ENCODE measurements at places on chromosomes 3 and 15.

- DNase-seq: no peak
These were observed 467.3 kb downstream of the SHQ1 start for GRCh38 chr3:72380711-72381493.

DNA sequence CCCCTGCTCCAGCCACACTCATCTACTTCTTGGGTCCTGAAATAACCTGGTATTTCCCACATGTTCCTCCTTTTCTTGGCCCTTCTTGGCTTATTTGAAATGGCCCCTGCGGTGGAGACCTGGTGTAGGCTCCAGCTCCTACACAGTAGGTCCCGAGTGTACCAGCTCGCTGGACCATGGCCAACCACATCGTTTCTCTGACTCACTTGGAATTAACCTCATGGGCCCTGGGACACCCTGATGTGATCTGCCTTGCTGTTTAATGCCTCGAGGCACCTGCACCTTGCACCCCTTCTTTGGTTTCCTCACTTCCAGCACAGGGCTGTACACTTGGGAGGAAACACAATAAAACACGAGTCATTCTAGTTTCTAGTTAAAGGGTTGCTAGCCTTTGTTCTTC is 60.3 kb downstream of the FEM1B start:
- no peak for DNase-seq

- no peak for DNase-seq
These were observed 56.7 kb upstream of the CNTN4 start for GRCh38 chr3:2041931-2042330.

GRCh38 chr3:159964166-159964973 is 24.3 kb upstream of the IL12A start:
- DNase-seq: peak; percentile 64

- DNase-seq: peak; percentile 16
These were observed 147.6 kb downstream of the IL20RB start for GRCh38 chr3:137105277-137105977.

GRCh38 chr3:1469248-1469647 is 376.4 kb downstream of the CNTN6 start:
- no peak for DNase-seq

- peak; percentile 79 for DNase-seq
These were observed 89.2 kb upstream of the MEF2A start for GRCh38 chr15:99476413-99477222.

- DNase-seq: no peak
These were observed 104.6 kb downstream of the ZIC1 start for GRCh38 chr3:147513785-147514184.

GRCh38 chr3:69107841-69108240 is 14.6 kb downstream of the LMOD3 start:
- DNase-seq: no peak

- DNase-seq: no peak
These were observed 201.8 kb downstream of the CACNA2D3 start for GRCh38 chr3:54324103-54324502.

DNA sequence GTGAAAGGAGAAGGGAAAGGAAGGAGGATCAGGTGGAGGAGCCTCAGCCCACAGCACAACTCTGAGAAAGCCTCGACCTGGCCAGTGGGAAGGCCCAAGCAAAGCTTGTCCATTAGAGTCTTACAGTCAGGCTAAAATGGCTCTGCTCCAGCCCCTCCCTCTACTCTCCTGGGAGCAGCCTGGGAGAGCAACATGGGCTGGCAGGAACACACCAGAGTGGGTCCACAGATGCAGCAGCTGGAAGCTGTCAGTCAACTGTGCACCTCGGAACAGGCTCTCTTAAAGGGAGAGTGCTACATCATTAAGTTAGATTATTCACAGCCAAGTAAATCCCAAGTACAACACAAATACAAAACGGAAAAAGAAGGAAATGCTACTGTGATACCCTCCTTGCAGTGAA is 98.0 kb upstream of the LIMD1 start:
- DNase-seq: no peak

GRCh38 chr3:71930056-71930991 is 145.4 kb upstream of the PROK2 start:
- DNase-seq: peak; percentile 36

- no peak for DNase-seq
These were observed 157.2 kb upstream of the TMEM108 start for GRCh38 chr3:132880986-132881385.
